ENCODE measurements at places on chromosomes 5 and 9.
A peak's percentile ranks its signal among the peaks of the same experiment; 100 is the strongest.

DNA sequence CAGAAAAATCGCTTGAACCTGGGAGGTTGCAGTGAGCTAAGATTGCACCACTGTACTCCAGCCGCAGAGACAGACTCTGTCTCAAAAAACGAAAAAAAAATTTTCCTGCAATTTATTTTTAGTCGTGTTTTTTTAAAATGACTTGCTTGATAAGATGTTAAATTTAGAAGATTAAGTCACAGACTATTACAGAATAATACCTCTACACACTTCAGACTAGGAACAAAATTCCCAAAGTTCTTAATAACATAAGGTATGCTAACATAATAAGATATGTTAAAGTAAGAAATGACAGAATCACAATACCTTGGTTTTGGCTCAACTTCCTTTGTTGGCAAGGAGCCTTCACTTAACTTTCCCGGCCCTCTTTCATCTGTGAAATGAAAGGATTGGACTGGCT, 59.5 kb upstream of the NPR3 start:
- no peak for DNase-seq

GRCh38 chr9:111873901-111874300, 22.7 kb upstream of the UGCG start:
- no peak for DNase-seq

- DNase-seq, result peak; percentile 77
These were observed 1.4 kb upstream of the ADAMTSL2 start for GRCh38 chr9:133532937-133533668.

GRCh38 chr9:100477241-100477640, 4.3 kb downstream of the TMEFF1 start:
- DNase-seq, result no peak

GRCh38 chr5:16350816-16351215, 114.8 kb downstream of the ZNF622 start:
- DNase-seq, result no peak

GRCh38 chr9:99074902-99075245, 30.0 kb upstream of the TGFBR1 start:
- DNase-seq, result no peak

GRCh38 chr5:80764786-80765185, 110.0 kb upstream of the DHFR start:
- DNase-seq, result no peak

- DNase-seq, result no peak
These were observed 59.3 kb downstream of the RAPGEF6 start for GRCh38 chr5:131575660-131576227.

- DNase-seq, result no peak
These were observed 1695.4 kb upstream of the WWC1 start for GRCh38 chr5:166596043-166596442.

All from NCI-H510A (cell line).